ENCODE measurements at places on chromosomes 3 and 15. TPM values are rescaled to one million over a fixed set of nuclear protein-coding genes. Genes with fewer than 3 reads are reported as not detected.

The CSK gene
- total RNA-seq: 55.9 TPM

- peak; percentile 78 for DNase-seq
Measured at GRCh38 chr15:64911311-64912186, at the start of gene ANKDD1A. Gene ANKDD1A (plus strand): TSS chr15:64911902. CDS start chr15:64911931, 29 bp downstream.

DNA sequence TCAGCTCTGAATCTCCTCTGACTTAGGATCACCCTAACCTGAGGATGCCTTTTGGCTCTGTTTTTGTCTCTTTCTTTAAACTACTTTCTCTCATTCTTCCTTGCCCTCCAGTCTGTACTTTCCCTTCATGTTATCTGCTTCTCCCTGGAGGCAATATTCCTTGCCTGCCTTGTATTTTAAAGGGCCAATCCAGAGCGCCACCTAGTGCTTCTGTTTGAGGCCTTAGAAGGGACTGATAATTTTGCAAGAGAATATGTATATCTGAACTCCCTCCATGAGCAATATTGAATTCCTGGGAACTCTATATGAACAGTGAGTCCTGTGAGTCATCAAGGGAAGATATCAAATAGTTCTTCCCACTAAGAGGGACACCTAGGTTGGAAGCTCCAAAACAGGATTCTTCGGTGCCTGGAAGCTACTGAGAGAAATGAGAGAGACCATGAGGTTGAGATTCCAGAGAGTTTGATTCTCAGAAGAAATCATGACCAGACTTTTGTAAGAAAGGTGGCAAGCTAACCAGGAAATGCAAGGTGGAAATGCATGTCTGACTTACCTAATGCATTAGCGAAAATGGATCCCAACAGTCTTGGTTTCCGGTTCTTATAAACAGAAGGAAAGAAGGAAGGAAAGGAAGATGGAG is 203.8 kb upstream of the CD96 start:
- DNase-seq: peak; percentile 62

- no peak for DNase-seq
Measured at GRCh38 chr15:61946778-61947177, 113.5 kb downstream of the VPS13C start.

The SLC7A14 gene
- 0.62 TPM for total RNA-seq

DNA sequence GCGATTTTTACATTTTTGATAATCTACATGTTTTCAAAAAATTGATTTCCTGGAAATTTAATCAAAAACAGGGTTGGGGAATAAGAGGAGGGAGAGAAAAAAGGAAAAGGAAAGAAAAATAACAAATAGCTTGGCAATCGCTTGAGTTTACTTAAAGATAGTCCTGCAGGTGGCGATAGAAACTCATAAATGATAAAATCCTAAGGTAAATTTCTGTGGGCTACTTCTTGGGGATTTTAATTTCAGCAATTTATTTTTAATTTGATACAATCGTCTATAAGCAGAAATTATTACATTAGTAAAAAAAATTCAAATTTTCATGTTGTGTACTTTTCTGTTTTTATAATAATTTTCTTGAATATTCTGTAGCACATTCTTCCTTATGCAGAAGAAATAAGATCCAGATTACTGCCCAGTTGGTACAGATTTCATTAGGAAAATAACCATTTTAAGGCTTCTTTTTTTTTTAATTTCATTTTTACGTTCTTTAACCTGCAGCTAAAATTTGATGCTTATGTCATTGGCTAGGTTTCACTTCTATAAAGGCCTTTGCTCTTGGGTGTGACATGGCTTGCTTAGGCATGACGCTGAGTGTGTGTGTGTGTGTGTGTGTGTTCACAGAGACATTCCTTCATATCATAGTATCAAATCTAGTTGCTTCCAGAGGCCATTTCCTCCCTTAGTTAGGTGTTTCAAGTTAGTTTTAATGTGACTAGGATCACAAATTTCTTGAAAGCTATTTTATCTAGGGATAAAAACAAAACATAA is 181.8 kb downstream of the MCTP2 start:
- no peak for DNase-seq

DNA sequence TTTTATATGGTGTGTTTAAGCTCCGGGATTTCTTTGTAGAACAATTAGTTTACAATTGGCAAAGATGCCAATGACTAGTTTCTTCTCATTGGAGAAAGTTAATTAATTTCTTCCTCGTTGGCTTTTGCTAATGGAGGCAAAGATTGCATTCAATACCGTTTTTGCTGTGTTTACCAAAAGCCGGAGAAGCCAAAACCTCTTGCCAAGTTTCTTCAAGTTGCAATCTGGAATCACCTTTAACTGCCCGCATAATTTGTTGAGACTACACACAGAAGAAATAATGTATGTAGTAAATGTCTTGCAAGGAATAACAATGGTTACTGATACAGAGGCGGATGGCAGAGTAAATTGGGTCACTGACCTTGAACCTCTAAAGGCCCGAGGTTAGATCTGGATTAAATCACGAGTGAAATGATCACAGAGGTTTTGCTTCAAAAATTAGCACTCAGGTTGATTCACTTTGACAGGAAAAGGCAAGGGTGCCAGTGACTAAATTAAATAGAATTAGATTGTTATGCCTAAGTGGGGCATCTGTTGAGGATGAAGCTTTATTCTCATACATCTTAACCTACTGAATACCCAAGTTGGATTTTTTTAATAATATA is 732.1 kb upstream of the NR2F2 start:
- DNase-seq: no peak

- DNase-seq: no peak
Measured at GRCh38 chr3:24157106-24157505, 212.0 kb downstream of the NR1D2 start.

- no peak for DNase-seq
Measured at GRCh38 chr15:63301088-63301487, 23.7 kb downstream of the APH1B start.

- DNase-seq: no peak
Measured at GRCh38 chr15:90348456-90348855, 3.6 kb upstream of the ZNF774 start.

The CHRD gene
- 1.8 TPM for total RNA-seq

GRCh38 chr3:150422907-150423306 is 14.8 kb downstream of the TSC22D2 start:
- no peak for DNase-seq

GRCh38 chr15:83268147-83268546 is 16.3 kb downstream of the BNC1 start:
- no peak for DNase-seq

The MAGEL2 gene
- total RNA-seq: 11.2 TPM

- no peak for DNase-seq
Measured at GRCh38 chr3:34351882-34352777, 553.7 kb downstream of the PDCD6IP start.

GRCh38 chr15:39365873-39366272 is 215.0 kb upstream of the THBS1 start:
- DNase-seq: no peak

DNA sequence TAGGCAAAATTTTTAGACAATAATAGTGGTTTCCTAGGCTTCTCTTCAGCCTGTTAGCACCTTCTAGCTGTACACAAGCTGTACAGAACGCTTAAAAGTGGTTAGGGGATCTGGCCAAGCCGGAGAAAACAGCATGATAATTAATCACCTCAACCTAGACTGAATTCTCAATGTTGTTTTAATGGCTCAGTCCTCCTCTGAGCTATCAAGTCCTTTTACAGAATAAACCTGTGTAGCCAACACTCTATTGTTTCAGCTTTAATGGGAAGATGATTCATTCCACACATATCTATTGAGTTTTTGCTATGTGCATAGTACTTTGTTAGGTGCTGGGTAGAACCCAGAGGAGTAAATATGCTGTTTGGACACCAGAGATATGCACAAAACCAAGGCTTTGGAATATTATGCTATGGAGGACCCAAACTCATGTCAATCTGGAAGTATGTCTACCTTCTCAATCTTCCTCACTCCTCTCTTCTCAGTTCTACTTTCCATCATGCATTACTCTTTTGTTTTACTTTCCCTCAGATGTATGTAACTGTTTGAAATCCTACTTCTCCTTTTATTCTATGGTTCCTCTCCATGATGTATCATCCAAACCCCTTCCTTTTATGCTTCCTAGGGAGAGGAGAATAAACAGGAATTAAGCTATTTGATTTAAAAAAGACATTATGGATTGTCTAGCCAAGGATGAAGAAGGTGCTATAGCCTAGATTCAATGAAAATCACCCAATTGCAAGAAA is 27.6 kb upstream of the UBE2E2 start:
- DNase-seq: no peak

- no peak for DNase-seq
Measured at GRCh38 chr3:143475981-143476380, 356.4 kb downstream of the CHST2 start.

- DNase-seq: no peak
Measured at GRCh38 chr3:114685161-114685560, 391.3 kb downstream of the TIGIT start.

DNA sequence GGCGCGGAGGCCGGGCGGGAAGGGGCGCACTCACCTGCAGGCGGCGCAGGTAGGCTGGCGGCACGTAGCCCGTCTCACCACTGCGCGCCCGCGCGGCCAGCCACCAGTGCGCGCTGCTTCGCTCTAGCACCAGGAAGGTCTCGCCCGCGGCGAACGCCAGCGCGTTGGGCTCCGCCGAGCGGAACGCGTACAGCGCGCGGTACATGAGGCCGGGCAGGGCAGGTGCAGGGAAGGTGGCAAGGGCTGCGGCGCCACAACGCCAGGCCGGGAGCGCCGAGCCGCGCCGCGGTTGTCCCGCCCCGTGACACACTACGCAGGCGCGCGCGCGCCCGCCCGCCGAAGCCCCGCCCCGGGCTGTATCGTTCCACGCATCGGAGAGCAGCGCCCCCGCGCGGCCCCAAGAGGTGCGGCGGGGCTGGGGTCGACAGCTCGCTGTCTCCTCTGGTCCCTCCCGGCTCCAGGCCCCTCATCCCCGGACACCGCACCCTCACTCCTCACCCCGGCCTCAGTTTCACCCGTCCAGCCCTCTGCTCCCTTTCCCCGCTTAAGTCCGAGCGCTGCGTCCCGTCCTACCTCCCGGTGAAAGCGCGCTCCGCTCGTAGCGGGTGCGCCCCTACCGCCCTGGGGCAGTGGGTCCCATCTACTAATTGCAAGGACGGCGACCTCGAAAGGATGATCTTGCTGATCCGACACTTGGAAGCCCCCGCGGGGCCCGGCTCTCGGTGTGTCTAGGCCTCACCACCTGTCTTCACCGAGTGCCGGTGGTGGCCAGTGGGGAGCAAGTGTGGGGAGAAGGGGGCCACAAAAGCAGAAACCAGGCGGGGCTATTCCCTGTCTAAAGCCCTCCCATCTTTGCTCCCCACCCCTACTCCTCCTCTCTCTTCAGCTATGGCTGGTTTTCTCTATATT is at the start of gene NCKIPSD:
TSS of gene NCKIPSD (minus strand) at position 313 of the 909 bp plus-strand sequence. CDS start at position 205, 108 bp downstream.
- peak; percentile 91 for DNase-seq

The EEFSEC gene
- 16.1 TPM for total RNA-seq

The ATP13A5 gene
- total RNA-seq: not detected

The FAM240A gene
- total RNA-seq: 0.14 TPM

GRCh38 chr3:2268779-2269178 is 170.1 kb downstream of the CNTN4 start:
- no peak for DNase-seq

The SERINC4 gene
- 0.16 TPM for total RNA-seq

The SLC24A5 gene
- not detected for total RNA-seq

DNA sequence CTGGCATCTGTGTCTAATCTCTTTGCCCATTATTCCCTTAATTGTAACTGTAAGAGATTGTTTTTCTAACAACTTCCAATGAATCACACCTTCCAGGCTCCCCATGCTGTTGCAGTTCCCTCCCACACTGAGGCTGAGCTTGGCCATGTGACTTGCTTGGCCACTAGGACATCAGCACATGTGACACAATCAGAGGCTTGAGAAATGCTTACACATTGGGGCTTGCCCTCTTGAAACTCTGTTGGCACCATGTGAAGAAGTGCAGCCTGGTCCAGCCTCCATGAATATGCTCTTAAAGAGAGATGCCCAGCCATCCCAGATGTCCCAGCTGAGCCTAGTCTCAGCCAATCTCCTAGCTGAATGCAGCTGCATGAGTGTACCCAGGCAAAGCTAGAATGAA is 326.8 kb upstream of the SOX2 start:
- no peak for DNase-seq

DNA sequence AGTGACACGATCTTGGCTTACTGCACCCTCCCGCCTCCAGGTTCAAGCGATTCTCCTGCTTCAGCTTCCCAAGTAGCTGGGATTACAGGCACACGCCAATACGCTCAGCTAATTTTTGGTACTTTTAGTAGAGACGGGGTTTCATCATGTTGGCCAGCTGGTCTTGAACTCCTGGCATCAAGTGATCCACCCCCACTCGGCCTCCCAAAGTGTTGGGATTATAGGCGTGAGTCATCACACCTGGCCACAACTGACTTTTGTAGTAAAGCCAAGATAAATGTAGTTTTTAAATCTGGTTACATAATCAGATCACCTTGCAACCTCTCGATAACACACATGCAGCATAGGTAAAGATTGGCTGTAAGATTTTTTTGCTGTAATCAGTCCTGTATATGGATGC is 657.5 kb upstream of the DPPA4 start:
- no peak for DNase-seq

The SKOR1 gene
- total RNA-seq: 0.11 TPM

The LIPH gene
- total RNA-seq: 0.27 TPM

The WDR93 gene
- total RNA-seq: not detected

DNA sequence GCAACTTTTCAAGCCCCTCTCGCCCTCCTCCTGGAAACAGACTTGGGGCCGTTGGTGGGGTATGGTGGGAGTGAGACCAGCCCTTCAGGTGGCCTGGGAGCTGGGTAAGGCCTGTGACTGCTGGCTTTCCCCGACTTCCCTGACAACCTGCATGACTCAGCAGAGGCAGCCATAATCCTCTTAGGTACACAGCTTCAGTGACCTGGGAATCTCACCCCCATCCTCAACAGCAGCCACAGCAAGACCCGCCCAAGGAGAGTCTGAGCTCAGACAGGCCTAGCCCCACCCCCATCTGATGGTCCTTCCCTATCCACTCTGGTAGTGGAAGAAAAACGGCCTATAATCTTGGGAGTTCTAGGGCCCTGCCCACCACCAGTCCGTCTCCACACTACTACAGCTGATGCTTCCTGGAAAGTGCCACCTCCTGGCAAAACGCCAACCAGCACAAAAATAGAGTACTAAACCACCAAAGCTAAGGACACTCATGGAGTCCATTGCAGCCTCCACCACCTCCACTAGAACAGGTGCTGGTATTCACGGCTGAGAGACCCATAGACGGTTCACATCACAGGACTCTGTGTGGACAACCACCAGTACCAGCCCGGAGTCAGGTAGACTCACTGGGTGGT is 13.1 kb upstream of the SLC27A2 start:
- DNase-seq: no peak

DNA sequence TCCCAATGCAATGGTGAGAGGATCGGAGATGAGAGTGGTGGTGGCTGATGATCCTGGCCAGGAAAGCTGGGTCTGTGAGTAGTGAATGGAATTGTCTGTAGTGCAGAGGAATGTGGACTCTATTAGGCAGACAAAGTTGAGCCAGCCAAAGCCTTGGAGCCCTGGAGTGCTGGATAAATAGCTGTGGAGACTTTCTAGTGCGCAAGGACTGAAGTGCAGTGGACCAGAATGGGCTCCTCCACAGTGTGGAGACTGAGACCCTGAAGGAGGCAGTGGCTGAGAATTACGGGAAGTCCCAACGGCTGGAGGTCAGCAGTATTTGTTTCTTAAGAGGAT is 874 bp downstream of the ZNF662 start:
- no peak for DNase-seq

Data from WTC11 (cell line).